ENCODE measurements at places on chromosomes 5 and 9. TPM values are rescaled to one million over a fixed set of nuclear protein-coding genes. Genes with fewer than 3 reads are reported as not detected.

GRCh38 chr9:70883963-70884793 is 237.2 kb downstream of the TRPM3 start:
- no peak for DNase-seq

- no peak for DNase-seq
These were observed 105.0 kb upstream of the ALDH1B1 start for GRCh38 chr9:38287420-38287985.

Gene ARHGEF28
- 0.23 TPM for total RNA-seq

Gene PPP3R2
- total RNA-seq, result not detected

Gene NELFB
- 73.5 TPM for total RNA-seq

Gene IFNB1
- total RNA-seq, result not detected

GRCh38 chr5:75412111-75412990 is 75.3 kb downstream of the HMGCR start:
- DNase-seq, result no peak

GRCh38 chr9:81191222-81191621 is 498.1 kb downstream of the TLE1 start:
- no peak for DNase-seq

- peak; percentile 49 for DNase-seq
These were observed 24.2 kb downstream of the TCF7 start for GRCh38 chr5:134138416-134139376.

DNA sequence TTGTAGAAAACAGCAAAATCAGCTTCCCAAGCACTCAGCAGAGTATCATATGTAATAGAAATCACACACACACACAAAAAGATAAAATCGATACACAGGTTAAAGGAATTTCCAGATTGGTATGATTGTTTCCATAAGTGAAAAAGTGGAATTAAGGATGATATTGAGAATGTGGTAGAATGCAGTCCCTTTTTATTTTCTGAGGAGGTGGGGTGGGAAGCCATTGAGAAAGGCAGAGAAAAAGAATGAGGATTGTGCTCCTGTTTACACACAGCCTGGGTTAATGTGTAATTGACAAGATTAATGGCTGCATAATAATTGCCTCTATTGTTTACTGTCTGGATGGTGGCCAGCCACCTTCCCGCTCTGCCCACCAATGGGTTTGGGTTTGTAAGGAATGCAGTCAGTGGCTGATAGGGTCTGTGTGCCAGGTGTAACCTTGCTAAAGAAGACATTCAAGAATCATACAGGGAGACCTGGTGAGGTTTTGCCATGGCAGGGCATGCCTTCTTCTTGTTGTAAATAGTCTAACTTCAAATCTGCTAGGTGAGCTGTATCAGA is 177.2 kb upstream of the MAP3K1 start:
- no peak for DNase-seq

Gene SLC6A19
- not detected for total RNA-seq

Gene HSPA4
- total RNA-seq, result 277 TPM

DNA sequence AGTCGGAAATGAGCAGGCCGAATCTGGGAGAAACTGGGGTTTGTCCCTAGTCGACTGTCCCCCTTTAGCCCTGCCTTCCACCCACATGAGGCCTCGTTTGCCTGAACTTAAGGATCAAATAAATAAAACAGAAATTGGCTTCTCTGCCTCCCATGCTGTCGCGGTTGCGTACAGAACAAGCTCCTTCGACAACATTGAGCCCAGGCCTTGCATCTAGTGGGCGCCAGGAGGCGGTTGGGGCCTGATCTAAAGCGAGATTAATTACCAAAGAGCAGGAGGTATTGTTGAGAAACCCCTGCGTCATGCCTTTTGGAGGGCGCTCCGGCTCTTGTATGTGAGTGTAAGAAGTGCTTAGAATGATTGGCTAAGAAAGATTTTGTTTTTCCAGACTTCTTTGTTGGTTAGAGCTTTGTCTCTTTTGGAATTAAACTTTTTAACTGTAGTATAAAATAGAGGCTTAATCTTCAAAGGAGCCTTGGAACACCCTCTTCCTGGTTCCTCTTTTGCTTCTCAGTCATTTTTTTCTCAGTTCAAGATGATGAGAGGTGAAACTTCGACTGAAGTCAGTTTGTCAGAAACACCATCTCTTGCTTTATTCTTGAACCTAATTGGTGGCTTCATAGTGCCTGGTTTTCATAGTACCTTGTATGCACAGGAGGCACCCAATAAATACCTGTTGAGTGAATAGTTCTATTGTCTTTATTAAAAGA is 828 bp downstream of the ATP6V0E1 start:
- peak; percentile 67 for DNase-seq

DNA sequence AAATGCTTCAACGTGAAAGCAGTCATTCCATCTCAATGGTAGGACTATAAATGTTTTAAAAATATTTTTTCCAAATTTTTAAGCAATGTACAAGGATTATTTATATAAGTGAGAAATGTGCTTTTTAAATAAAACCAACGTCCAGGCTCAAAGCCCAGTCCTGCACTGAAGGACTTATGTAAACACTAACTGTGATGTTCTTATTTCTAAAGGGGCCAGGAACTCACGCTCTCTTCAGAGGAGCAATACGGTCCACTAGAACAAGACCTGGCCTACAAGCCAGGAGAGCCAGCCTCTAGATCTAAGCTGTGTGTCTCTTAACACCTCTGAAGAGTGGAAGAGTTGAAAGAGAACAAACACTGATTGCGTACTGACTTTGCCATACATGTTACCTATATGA is 12.1 kb downstream of the TTLL11 start:
- DNase-seq, result no peak

Gene STPG3
- total RNA-seq, result not detected

DNA sequence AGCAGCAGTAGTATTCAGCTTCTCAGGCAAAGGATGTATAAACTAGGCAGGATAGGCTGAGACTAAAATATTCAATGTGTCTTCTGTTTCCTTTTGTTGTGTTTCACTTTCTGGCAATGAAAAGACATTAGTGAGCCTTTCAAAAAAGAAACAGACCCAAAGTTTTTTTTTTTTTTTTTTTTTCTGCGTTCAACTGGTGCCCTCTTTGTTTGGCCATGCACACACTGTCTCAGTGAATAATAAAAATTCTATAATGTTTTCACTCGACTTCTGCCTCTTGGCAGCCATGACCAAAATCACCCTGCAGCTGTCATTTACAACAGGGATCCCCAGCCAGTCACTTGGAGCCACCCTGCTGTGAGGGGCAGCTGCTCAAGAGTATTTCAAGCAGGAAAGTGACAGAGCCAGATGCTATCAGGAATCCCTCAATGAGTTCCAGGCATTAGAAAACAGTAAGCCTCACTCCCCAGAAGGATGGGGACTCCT is 44.0 kb upstream of the MAN2A1 start:
- DNase-seq, result no peak

GRCh38 chr5:77852514-77853352 is 76.6 kb upstream of the TBCA start:
- DNase-seq, result no peak

GRCh38 chr9:83999141-83999918 is 18.7 kb downstream of the RMI1 start:
- DNase-seq, result no peak

DNA sequence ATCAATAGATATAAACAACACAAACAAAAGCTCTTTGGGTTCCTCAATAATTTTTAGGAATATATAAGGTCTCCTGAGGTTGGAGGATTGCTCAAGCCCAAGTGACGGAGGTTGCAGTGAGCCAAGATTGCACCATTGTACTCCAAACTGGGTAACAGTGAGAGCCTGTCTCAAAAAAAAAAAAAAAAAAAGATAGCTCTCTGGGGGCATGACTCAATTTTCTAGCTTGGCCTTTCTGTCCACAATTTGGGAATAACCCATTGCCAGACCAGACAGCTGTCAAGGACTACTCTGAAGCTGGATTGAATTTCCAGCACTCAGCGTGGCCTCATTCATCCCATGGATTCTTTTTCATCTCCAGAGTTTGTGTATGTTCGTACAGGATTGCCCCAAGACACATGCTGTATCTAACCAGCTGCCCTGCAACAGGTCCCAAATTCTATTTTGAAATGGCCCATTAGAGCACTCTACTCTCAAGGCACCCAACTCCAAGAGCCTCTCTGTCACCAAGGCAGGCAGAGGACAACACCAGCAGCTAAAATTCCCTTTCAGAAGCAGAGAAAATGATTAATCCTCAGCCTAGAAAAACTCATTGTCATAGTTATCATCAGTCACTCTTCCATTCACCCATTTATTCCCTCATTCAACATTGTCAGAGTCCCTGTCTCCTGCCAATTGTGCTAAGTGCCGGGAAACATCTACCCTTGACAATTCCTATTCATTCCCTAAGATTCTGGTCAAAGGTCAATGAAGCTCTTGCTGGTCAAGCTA is 8.7 kb downstream of the FAM193B start:
- no peak for DNase-seq

Gene SPINK7
- not detected for total RNA-seq

- DNase-seq, result no peak
These were observed 246.6 kb downstream of the DEPDC1B start for GRCh38 chr5:60453186-60453976.

GRCh38 chr5:499233-500209 is 24.7 kb downstream of the SLC9A3 start:
- DNase-seq, result no peak

Gene COL23A1
- total RNA-seq, result not detected

DNA sequence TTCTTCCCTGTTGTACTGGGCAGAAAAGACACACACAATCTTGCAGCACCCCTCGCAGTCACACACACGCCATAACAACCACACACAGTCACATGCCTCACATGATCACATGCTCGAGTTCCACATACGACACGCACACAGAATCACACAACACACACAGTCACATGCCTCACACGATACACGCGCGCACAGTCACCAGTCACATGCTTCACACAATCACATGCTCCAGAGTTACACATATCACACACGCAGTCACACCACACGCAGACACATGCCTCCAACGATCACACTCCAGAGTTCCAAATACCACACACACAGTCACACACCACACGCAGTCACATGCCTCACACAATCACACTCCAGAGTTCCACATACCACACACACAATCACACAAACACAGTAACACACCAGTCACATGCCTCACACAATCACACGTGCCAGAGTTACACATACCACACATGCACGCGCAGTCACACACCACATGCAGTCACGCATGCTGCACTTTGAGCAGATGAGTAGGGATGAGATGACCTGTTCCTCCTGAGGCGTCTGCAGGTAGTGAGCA is 49.0 kb upstream of the LRRC14B start:
- no peak for DNase-seq

DNA sequence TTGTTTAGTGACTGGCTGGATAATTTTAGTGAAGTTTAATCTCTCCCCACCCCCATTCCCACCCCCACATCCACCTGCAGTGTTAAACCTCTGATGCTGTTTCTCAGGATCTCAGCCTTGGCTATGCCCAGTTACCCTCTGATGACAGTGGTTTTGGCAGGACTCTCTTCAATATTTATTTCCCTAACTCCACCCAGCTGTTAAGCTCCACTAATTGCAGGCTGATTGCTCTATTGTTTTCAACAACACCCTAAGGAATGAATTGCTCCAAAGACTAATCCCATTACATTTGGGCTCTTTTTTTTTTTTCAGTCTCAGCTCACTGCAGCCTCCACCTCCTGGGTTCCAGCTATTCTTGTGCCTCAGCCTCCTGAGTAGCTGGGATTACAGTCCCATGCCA is 46.3 kb downstream of the PHAX start:
- DNase-seq, result no peak

DNA sequence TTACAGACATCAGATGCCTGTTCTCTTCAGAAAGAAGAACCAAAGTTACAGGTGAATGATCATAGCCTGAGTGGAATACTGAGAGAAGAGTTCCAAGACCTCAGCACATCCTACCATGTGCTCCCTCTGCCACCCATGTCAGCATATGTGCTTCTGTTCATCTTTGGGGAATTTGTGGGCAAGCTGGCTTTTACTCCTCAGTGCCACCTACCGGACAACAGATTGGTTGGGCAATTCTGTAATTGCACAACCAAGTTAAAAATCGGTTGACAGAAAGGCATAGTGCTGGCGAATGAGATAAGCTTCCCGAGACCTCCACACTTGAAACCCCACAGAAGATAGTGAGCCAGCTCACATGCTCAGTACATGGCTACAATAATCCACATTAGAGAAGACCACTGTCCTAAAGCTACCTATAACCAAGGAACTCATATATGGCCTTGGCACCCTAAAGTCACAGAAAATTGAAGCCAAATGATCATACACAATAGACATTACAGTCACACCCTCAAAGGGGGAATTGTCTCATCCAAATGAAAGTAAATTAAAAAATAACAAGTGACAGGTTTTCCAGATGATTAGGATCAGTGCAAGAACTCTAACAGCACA is 1238.0 kb upstream of the NUDT12 start:
- no peak for DNase-seq

DNA sequence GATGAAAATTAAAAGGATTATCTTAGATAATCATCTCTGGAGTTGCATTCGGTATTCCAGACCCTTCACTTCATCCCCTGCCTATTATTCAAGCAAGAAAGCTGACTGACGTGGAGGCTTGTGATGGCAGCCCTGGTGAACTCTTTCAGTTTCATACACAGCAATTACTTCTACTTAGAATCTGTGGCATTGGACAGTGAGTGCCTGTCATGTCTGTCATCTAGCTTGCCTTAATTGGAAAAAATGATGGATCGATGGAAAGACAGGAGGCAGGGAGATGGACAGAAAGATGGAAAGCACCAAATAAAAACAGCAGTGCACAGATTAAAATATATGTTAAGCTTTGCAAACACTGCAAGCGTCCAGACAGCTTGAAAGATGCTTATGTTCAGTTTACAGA is 1371.0 kb upstream of the CDH6 start:
- DNase-seq, result no peak

DNA sequence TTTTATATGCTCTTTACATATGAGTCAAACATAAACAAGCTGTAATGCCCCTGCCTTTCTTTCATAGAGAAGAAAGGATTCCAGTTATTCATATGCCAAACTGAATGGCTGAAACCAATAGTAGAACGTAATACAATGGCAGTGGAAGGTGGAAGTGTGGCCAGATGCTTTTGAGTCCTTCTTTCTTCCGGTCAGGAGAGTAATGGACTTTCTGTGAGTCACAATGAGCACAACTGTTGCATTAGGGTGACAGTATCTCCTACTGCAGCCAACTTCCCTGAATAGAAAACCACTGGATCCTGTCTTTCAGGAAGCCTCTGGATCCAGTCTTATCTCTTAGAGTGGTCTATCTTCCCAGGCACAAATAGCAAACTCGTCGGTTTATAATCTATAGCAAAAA is 855.2 kb downstream of the MAT2B start:
- DNase-seq, result no peak

- DNase-seq, result no peak
These were observed 222.9 kb upstream of the MEF2C start for GRCh38 chr5:89105836-89106235.

GRCh38 chr9:77807846-77808750 is 160.0 kb upstream of the GNA14 start:
- DNase-seq, result no peak
